Neural crest cell (in vitro differentiated cells): ENCODE measurements at places on chromosomes 13 and 19. TPM values are rescaled to one million over a fixed set of nuclear protein-coding genes. Genes with fewer than 3 reads are reported as not detected.

- DNase-seq, result no peak
Measured at GRCh38 chr19:56319991-56320390, 5.4 kb upstream of the ZSCAN5A start.

The OVOL3 gene
- not detected in 2 replicates for total RNA-seq

DNA sequence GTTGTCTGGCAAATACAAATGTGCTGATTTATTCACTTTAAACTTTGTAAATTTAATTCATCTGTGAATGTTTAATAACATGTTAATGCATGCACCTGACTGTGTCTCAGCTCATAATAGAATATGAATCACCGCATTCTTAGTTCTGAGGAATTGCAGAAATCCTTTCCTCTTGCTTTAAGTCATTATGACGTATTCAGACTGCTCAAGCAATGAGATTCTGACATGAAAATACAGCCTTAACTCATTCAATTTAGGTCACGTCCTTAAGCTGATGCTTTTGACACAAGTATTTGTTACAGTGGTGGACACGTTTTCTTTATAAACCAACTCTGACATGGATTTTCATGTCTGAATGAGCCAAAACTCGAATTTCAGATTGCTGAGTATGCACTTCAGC is 541.0 kb upstream of the KLF12 start:
- DNase-seq, result no peak

The ZNF560 gene
- 0.12 TPM in 1 of 2 replicates, not detected in the other for total RNA-seq

GRCh38 chr19:2123682-2124387 is 27.1 kb downstream of the IZUMO4 start:
- DNase-seq, result peak; percentile 29

- no peak for DNase-seq
Measured at GRCh38 chr19:41551212-41551610, 24.8 kb upstream of the CEACAM21 start.

The SULT2A1 gene
- not detected in 2 replicates for total RNA-seq

GRCh38 chr13:112812306-112813055 is 122.6 kb downstream of the ATP11A start:
- DNase-seq, result no peak

GRCh38 chr13:33722216-33722915 is 95.6 kb upstream of the RFC3 start:
- DNase-seq, result no peak

- DNase-seq, result no peak
Measured at GRCh38 chr19:7663706-7664105, 5.1 kb upstream of the RETN start.

The FLT1 gene
- total RNA-seq, result 0.11 TPM in 1 of 2 replicates, not detected in the other

The CYP4F8 gene
- not detected in 2 replicates for total RNA-seq

The PLPPR3 gene
- 46.3 and 50.9 TPM in 2 replicates for total RNA-seq

The FBXO17 gene
- 29.8 and 30.9 TPM in 2 replicates for total RNA-seq

- DNase-seq, result no peak
Measured at GRCh38 chr13:50214514-50214913, 199.3 kb downstream of the KCNRG start.

The EBI3 gene
- not detected in 2 replicates for total RNA-seq
